LoVo (cell line): ENCODE measurements at places on chromosomes 7 and 10.

DNA sequence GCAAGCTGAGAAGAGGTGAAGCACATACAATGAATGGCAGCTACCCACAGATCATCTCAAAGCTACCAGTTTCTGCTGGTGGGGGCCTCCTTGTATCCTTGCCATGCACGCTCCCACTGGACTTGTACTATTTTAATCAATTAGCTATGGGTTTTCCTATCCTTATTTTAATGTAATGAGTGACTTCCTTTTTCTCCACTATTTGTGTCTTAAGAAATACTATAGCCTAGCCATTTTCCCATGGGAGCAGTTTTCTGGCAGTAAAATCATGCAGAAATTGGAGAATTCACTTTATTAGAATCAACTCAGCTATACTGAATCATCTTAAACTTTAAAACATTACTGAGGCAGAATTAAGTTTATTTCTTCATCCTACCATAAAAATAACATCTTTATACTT, 73.5 kb downstream of the CTNNA3 start:
- no peak for DNase-seq

DNA sequence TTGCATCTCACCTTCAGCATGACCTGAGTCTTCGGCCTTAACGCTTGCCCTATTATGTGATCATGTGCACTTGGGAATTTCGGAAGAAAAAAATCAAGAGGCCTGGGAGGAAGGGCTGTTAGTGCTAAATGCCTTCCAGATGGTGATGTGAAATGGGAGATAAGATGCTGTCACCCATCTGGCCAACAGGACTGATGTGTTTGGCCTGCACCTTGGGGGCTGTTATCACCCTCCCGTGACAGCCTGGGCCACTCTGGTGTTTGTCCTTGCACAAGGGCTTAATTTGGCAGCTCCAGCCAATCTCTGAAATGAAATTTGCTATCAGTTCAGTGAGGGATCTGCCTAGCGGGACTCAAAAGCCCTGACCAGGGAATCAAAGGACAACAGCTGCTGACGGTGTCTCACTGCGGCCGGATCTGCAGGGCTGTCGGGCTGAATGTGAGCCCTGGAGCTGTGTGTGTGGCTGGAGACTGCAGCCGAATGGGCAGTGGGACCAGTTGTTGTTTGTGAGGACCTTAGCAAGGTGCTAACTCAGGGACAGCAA, 131.4 kb upstream of the BTBD16 start:
- DNase-seq, result no peak

DNA sequence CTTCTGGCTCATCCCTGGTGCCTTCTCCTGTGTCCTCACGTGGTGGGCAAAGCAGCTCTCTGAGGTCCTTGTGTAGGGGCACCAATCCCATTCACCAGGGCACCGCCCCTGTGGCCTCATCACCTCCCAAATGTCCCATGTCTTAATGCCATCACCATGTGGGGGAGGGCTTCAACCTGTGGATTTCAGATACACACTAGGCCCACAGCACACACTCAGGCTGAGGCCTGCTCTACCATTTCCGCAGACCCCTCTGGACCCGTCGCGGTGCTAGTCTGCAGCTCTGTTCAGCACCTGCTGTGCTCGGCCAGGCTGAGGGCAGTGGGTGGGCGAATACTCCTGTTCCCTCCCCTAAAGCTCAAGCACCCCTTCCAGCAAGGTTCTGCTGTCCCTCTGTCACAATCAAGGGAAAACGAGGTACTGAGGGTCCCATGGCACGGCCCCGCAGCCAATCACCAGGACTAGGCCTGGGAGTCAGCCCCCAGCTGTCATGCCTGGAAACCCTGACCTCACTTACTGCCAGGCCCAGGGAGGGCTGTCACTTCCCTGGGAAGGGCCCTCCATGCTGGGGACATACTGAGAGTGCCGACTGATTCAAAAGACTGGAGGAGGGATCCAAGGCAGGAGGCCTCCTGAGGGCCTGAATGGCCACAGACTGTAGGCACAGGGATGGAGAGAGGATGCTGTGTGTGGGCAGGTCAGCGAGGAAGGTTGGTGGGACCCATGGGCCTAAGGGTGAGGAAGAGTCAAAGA, 123.8 kb upstream of the RET start:
- no peak for DNase-seq

DNA sequence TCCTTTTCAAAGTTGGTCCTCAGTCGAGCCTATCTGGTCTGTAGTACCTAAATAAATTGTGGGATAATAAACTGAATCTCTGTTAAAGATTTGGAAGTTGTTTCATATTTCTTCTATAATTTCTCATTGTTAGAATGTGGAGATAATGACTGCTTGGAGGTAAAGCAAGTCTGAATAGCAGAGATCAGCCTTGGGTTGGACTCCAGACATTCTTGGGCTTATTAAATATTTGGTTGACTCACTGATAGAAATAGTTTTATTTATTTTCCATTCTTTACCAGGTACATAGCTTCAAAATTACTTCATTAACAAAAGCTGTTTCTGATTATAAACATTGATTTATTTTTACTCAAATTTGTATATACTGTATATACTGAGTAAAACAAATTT, 34.3 kb downstream of the TPST1 start:
- DNase-seq, result no peak

GRCh38 chr10:110725801-110726630, 81.9 kb downstream of the RBM20 start:
- DNase-seq, result no peak

DNA sequence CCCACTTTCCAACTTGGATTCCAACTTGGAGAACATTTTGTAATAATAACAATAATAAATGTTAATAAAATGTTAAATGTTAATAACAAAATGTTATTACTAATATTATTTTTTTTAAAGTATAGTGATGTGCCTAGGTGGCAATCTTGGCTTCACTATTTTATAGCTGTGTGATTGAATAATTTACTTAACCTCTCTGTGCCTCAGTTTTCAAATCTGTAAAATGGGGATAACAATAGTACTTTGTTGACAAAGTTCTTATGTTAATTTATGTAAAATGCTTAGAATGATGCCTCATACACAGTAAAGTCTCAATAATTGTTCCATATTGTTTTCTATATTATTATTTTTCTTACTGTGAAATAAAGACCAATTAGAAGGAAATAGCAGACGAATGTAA, 23.3 kb upstream of the TMEM26 start:
- no peak for DNase-seq

DNA sequence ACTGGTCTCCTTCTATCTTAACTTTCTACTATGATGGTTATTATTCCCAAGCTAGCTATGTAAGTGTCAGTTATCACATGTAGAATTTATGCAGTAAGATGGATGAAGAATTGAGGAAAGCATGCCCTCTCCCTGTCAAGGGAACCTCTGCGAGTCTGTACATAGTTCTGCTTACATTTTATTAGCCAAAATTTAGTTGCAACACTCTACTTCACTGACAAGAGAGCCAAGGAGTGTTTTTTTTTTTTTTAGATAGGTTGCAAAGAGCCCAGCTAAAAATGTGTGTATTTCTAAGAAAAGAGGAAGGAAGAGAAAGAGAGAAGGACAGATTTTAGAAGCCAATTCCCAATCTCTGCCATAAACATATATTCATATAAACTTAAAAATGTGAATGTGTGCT, 357.7 kb upstream of the LRRN3 start:
- DNase-seq, result no peak

GRCh38 chr10:104706886-104707285, 65.8 kb downstream of the SORCS3 start:
- no peak for DNase-seq

GRCh38 chr10:103077491-103078308, 115.4 kb downstream of the NT5C2 start:
- no peak for DNase-seq

DNA sequence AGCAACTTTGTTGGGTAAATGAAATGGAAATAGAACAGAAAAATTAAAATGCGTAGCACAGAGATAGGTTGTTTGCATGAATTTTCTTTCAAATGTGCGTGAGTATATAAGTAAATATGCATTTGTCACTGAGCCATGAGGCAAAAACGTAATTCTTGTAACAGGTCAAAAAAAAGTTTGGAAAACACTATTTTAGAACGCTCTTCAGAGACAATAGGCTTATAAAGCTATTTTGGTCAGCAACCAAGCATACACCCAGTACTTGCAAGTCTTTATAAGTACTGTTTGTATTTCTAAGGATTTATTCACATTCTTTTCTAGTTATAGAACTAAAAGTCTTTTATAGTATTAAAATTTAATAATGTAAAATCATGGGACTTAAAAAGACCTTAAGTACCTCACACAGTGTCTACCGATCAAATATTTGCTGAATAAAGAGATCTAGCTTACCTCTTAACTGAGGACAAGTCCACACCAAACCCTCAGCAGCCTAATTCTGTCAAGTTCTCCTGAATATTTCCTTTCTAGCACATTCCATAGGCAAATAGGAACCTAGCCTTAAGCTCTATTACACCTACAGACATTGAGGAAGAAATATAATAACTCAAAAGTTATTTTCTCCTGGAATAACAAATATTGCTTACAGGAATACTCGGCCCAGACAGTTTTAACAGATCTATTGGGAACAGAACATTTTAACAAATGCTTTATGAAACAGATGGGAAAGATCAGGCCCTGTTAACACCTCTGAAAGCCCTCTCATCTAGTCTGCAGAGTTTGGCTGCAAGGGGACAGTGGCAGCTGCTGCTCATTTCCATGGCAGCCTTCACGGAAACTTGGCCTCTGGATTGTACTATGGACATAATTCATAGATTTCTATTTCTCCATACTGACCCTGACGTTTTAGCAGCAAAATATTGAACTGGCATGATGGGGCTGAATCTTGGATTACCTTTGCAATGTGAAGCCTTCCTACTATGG, 8.8 kb downstream of the CRPPA start:
- DNase-seq, result no peak

DNA sequence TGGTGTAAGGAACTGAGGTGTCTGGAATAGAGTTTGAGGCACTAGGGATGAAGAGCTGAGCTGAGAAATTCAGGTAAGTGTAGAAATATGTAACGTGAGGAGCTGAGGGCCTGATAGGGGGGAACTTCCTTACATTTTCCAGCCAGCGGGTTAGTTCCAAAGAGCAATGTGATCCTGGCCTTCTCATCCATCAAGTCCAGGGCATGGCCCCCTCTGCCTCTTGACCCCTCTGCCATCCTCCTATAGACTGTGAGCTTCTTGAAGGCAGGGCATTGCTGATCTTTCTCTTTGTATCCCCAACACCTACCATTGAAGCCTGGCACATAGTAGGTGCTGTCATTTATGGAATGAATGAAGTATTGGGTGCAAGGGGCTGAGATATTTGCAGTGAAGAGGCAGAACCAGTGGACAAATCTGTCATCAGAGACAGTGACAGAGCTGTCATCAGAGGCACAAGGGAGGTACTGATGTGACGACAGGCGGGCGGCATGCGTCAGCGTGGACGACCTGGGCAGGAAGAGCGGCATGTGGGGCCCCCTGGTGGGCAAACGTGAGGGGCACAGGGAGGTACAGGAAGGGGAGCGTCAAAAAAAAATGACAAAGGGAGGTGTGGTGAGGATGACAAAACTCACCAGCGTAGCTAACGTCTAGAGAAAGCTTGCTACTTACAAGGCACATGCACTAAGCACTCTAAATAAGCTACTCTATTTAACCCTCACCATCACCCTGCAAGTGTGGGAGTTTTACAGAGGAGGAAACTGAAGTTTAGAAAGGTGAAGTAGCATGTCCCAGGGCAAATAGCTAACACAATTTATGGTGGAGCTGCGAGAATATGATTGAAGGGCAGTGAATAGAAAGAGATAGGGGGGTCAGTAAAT, 5.2 kb upstream of the CAMK2G start:
- peak; percentile 91 for DNase-seq

DNA sequence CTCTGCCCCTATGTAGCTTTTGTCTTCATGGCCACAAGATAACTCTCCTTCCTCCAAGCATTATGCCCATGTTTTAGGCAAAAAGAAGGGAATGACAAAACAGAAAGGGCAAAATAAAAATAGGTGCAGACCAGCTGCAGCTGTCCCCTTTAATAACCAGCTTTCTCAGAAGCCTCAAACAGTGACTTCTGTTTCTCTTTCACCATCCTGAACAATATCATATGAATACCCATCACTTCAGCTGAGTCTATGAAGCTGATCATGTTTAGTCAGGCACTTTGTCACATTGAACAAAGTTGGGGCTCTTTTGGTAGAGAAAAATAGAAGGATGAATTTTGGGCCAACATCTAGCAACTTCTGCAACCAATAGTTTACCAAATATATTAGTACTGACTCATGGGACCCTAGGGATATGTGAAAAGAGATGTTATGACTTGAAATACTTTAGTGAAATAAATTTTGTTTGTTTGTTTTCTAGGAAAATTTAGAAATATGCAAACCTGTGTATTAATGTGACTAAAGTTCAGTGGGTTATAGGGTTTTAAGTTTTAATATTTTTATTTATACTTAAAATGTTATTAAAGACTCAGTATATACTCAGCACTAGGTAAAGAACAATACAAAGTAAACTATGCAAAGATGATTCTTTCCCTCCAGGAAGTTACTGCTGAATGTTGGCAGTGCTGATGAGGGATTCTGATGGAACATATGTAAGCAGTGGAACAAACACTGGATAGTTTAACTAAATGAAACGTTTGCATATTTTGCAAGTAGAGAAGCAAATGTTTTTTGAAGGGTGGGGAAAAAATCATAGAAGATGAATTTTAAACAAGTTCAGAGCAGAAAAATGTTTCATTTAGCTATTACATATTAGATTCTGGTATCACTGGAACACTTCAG, 133.7 kb downstream of the FOXP2 start:
- DNase-seq, result no peak

DNA sequence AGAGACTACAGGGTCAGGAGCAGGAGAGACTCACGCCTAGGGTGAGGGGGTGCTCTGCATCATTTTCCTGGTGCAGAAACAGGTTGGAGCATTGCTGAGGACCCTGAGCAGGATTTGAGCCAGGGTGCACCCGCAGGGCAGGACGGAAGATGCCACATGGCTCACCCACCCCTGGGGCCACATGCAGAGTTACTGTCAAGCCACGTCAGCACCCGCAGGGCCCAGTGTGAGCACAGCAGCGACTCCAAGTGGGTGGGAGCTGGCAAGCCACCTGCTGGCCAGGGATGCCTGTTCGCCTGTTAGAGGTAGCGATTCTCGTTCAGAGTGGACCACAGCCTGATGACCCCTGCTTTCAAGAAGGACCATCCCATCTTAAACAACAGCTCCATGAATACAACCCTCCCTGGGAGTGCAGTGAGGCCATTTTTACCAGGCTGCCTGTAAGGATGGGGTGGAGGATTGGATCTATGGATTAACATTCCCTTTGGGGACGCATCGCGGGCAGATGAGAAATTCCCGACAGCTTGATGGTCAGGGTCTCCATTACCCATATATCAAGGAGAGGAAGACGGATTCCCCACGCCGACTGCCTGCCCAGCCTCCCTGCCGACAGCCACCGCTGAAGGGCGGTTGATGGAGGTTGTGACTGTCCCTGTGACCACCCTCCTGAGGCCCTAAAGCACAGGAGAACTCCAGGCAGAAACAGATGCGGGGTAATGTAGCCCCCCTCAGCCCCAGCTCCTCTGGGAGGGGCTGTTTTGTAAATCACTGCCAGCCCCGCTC, 101.1 kb upstream of the RET start:
- no peak for DNase-seq

DNA sequence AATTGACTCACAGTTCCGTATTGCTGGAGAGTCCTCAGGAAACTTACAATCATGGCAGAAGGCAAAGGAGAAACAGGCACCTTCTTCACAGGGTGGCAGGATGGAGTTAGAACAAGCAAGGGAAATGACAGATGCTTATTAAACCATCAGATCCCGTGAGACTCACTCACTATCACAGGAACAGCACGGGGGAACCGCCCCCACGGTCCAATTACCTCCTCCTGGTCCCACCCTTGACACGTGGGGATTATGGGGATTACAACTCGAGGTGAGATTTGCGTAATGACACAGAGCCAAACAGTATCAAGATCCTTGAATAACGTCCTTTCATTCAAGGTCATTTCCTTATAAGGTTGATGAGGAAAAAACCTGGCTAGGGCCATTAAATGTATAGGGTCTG, 176.6 kb downstream of the TPK1 start:
- DNase-seq, result no peak
